ENCODE measurements at places on chromosomes 6 and 20.

DNA sequence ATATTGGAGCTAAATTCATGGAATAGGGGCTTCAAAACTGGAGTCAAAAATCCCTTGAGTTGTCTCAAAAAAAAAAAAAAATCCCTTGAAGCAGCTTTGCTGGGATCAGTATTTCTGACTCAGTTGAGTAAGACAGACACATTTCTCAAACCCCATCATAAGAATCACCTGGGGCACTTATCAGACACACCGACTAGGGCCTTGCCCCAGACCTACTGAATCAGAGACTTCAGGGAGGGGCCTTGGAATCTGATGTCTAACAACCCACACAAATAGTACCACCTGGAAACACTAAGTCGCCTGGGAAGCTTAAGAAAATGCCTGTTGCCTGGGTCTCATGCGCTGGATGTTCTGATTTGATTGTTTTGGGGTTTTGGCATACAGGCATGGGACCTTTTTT lies 44.9 kb upstream of the RNF144B start:
- DNase-seq, result no peak

GRCh38 chr6:30135757-30136156 lies at the start of gene TRIM40:
Gene TRIM40 (plus strand): TSS chr6:30136140. CDS start chr6:30137037, 897 bp downstream.
- no peak for DNase-seq

GRCh38 chr20:61891916-61892649 lies 173.6 kb downstream of the TAF4 start:
- no peak for DNase-seq

DNA sequence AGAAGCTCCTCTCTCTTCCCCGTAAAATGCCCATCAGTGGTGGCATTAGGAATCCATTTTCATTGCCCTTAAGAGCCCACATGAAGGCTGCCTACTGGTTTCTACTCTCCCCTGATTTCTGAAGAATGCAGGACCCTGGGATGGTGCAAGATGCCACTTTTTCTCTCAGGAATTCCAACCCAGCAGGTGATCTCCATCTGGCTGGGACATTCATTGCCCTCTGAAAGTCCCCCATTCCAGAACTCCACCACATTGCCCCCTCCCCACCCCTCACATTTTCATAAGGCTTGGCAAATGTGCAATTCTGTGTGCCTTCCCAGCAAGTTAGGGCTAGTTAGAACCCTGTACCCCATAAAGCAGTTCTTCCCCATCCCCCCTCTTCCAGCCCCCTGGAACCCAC lies 88.0 kb downstream of the BANF2 start:
- DNase-seq, result no peak

DNA sequence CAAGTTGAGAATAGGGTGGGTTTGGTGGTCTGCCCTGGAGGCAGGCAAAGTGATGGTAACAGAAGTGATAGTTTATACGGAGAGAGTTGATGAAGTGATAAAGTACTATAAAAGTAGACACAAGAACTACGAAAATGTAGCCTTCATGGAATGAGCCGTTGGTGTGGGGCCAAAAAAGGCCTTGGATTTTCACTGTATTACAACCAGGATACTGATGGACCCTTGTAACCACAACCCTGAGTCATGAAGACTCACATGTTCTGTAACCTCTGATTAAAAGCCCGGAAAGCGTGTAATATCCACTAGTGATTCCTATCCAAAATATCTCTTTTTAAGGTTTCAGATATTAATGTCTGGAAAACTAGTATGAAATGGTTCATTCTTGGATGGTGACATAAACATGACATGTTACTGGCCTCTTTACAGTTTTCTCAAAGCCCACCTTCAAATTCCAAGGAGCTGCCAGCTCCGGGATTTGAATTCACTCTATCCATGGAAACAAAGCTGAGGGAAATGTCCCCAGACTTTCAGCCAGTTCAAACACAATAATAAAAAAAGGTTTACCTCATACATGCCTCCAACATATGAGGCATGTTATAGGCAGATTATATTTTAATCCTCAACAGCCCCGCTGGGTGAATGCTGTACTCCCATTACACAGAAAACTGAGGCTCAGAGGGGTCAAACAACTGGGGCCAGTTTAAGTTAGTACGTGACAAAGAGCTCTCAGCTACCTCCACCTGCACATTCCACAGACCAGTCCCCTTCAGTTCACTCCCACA lies 55.4 kb downstream of the MRPL14 start:
- no peak for DNase-seq

DNA sequence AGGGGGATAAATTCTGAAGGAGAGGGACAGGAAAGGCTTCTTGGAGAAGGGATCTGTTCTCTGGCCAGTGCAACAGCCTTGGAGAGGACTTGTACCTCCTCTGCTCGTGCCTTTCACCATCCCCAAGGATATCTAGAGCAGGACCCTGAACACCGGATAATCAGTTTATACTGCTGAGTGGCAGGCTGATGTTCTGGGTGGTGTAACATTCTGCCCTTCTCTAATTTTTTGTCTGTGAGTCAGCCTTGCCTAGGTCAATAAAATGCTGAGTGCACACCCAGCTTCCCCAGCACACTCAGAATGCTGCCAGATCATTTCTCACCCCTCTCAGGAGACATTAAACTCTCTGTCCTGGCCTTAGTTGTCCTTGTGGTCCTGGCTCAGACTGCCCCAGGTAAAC lies at the start of gene DEFB115:
TSS of gene DEFB115 (plus strand) at position 301 of the 400 bp plus-strand sequence. CDS start at position 301, 0 bp downstream.
- no peak for DNase-seq

- DNase-seq, result no peak
These were observed 61.8 kb downstream of the CNBD2 start for GRCh38 chr20:36030149-36030548.

GRCh38 chr20:11227602-11228001 lies 553.8 kb upstream of the JAG1 start:
- DNase-seq, result no peak

- DNase-seq, result no peak
These were observed 95.3 kb upstream of the VSTM2L start for GRCh38 chr20:37807471-37808232.

DNA sequence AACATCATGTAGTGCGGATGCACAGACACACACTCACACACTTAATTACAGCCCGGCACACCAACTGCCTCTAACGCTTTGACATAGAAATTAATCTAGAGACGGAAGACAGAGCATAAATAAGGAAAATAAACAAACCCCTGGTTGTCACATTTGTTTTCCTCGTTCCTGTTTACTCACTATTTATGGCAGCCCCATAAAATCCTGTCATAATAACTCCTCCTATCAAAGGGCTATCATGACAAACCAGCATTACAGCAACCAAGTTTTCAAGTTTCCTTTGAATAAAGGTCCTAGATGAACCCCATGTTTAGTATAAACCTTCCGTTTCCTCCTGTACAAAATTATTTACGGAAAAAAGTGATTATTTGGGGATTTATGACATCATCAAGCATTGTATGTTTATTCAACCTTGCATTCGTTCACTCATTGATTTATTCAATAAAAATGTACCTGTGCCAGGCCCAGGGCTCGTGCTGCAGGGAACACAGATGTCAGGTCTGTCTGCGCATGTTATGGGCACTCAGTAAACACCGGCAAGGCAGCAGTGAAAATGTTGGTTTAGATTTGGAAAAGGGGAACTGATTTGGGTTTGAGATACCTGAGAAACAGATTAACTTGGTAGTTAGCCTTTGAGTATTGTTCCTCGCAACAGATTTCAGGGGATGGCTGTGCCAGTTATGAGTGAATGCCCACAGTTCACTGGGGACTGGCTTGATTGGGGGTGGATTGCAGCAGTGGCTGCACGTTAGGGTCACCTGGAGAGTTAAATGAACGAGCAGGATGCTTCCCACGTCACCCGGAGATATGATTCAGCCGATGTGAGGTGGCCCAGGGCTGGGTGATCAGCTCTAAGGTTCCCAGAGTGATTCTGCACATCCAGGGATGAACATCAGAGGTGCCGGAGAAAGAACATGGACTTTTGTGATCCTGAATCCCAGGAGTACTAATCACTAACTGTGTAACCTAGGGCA lies 295.3 kb upstream of the FOXQ1 start:
- DNase-seq, result no peak

- no peak for DNase-seq
These were observed 7.3 kb downstream of the RAET1E start for GRCh38 chr6:149890629-149891045.

- no peak for DNase-seq
These were observed 17.7 kb downstream of the C20orf203 start for GRCh38 chr20:32655903-32656512.

DNA sequence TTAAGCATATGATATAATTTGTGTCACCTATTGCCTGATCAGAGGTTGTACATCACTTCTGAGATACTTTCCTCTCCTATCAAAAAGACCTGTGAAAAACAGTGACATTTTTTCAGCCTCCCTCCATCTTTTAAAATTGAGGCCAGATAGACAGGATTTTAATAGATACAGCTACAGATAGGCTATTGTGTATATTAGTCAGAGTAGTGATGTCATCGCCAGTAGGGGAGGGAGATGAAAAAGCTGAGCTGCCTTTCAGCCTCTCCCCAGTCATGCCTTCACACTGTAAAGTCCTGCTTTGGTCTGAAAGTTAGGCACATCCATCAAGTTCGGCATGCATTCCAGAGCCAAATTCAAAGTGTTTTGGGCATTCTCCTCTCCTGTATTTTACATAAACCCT lies 7.9 kb upstream of the PABPC1L start:
- DNase-seq, result no peak

DNA sequence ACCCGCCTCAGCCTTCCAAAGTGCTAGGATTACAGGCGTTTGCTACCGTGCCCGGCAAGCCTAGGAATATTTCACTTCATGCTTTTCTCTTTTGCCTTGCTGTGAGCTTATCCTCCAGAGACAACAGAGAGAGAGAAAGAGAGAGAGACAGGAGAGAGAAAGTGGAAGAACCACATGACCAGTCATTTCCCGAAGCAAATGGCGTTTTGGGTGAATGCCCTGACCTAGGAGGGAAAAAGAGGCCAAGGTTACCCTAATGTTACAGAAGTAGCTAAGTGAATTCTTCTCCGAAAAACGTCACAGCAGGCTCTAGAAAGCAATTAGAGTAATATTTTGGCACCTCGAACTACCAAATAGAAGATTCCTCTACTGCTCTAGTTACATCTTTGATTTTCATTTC lies 9.1 kb downstream of the SGK1 start:
- no peak for DNase-seq

DNA sequence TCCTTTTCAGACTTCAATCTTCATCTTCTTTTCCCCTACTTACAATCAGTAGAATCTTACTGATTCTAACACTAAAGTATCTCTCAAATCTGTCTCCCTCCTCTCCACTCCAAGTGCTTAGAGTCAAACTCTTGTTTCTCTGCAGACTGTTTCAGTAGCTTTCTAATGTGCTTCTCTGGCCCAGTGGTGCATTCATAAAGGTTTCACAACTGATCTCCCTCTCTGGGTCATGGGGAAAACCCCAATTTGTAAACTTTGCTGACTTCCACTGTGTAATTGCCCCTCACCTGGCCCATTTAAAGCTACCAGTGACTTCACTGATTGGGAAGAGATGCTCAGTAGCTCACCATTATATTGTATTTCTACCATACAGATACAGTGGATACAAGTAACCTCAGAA lies 183.6 kb downstream of the FAXC start:
- DNase-seq, result no peak

GRCh38 chr20:25308671-25309394 lies 60.9 kb downstream of the PYGB start:
- DNase-seq, result no peak

DNA sequence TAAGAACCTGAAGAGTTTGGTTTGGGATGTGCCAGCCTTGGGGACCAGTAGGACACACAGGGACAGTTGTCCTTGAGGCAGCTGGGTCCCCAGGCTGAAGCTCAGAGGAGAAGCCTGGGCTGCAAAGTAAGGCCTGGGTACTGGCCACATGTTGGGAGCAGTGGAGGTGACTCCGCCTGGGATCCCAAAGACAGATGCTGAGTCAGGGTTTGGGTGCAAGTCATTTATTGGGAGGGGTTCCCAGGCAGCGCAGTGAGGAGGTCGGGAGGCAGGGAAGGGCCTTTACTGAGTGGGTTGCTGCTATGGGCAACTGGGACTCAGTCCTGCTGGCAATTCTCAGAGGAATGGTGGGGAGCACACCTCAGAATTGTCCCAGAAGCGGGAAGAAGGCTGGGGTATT lies 12.4 kb downstream of the BPI start:
- no peak for DNase-seq

DNA sequence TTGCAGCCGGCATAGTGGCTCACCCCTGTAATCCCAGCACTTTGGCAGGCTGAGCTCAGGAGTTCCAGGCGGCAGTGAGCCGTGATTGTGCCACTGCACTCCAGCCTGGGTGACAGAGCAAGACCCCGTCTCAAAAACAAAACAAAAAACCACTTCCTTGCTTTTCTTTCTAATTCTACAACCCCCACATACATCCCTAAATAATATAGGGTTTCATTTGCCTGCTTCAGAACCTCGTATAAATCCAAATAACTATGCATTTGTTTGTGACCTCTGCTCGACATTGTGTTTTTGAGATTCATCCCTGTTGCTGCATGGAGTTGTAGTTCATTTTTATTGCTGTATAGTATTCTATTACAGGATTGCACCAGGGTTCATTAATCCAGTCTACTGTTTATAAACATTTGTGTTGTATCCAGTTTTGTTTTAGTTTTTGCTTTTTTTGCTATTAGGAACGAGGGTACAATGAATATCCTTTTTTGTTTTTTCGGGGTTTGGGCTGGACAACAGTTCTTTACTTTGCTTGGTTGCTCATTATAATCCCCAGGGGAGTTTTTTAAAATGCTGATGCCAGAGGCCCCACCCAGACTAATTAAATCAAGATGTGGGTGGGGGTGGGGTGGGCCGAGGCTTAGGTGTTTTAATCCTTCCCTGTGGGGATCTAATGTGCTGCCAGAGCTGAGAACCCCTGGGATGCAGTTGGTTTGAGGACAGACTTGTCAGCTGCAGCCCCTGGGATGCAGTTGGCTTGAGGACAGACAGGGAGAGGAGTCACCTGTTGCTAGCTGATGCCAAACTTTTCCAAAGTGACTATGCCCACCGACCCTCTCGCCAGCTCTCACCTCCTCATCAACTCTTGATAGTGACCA lies 2.4 kb upstream of the SNAI1 start:
- no peak for DNase-seq

DNA sequence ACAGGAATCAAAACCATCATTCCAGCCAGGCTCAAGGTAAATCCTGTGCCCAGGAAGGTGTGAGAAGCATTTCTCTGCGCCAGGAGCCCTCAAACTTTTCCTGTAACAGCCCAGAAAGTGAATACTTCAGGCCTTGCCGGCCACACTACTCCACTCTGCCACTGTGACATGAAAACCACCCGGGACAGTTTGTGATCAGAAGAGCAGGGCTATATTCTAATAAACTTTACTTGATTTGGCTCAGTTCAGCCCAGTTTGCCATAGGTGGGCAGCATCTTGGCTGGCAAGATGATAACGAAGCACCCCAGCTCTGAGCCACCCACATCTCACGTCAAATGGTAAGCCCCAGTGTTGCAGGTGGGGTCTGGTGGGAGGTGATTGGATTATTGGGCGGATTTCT lies 249.4 kb downstream of the DLL1 start:
- no peak for DNase-seq

GRCh38 chr20:47659904-47660601 lies 125.2 kb downstream of the SULF2 start:
- no peak for DNase-seq

Data from cortex of kidney (tissue), 1 donor.